ENCODE measurements at places on chromosomes 7 and 10. TPM values are rescaled to one million over a fixed set of nuclear protein-coding genes. Genes with fewer than 3 reads are reported as not detected.
A peak's percentile ranks its signal among the peaks of the same experiment; 100 is the strongest.

Gene GRM3
- polyA plus RNA-seq = not detected

GRCh38 chr7:83617858-83618257 lies 31.1 kb downstream of the SEMA3E start:
- no peak for DNase-seq

DNA sequence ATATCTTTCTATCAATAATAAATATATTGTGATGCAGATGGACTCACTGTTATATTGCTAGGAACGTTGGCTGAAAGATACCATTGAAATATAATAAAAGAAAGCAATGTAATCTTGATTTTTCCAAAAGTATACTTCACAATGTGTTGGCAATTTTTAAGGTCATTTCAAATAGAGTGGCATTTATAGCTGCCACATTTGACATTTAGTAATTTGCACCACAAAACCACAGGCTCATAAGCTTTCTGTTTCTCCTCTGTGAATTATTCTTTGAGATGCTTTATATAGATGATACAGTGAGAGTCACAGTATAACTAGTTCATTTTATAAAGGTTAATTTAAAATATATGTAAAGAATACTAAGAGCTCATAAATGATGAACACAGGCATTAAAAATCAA lies 44.6 kb downstream of the TMEM168 start:
- DNase-seq = no peak

Gene SPDYE2B
- not detected for polyA plus RNA-seq

- DNase-seq = no peak
These were observed 115.8 kb downstream of the MAGI2 start for GRCh38 chr7:79337717-79338116.

- peak; percentile 57 for DNase-seq
These were observed 21.4 kb upstream of the RAPGEF5 start for GRCh38 chr7:22378199-22378980.

DNA sequence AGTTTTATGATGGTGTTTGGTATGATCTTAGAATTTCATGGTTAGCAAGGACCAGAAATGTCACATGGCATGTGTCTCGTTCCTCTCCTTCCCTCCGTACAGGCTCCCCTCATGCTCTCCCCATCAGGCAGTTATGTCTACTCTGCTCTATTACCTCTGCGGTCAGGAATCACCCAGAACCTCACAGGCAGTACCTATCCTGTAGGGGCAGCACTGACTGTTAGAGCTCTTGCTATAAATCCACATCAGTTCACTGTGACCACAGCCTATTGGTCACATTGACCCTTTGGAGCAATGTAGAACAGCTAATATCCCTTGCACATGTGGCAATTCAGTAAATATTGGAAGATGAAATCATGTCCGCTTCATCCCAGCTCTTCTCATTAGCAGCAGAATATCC lies 151.8 kb downstream of the WNT2 start:
- DNase-seq = no peak

GRCh38 chr10:113557903-113558321 lies 5.1 kb downstream of the HABP2 start:
- DNase-seq = no peak

Gene SH3PXD2A
- 2.2 TPM for polyA plus RNA-seq
